ENCODE measurements at places on chromosomes 5 and 9. TPM values are rescaled to one million over a fixed set of nuclear protein-coding genes. Genes with fewer than 3 reads are reported as not detected.

FOXD4L6 gene
- not detected for total RNA-seq

PCDHA6 gene
- not detected for total RNA-seq

SPINK4 gene
- not detected for total RNA-seq

PRUNE2 gene
- total RNA-seq = 4.9 TPM

CMYA5 gene
- total RNA-seq = 0.36 TPM

IL5 gene
- total RNA-seq = not detected

ALDOB gene
- total RNA-seq = 0.08 TPM

SPATA31C1 gene
- not detected for total RNA-seq

ANXA2R gene
- total RNA-seq = 1.8 TPM

GNAQ gene
- 28.8 TPM for total RNA-seq

SHC3 gene
- total RNA-seq = 1.4 TPM

SCGB3A2 gene
- not detected for total RNA-seq

CBY3 gene
- not detected for total RNA-seq

GAPT gene
- 0.40 TPM for total RNA-seq

NMUR2 gene
- total RNA-seq = not detected

SH3PXD2B gene
- 16.5 TPM for total RNA-seq

ENTPD2 gene
- 2.9 TPM for total RNA-seq

RAD23B gene
- total RNA-seq = 112 TPM

MSX2 gene
- total RNA-seq = 1.3 TPM

UAP1L1 gene
- total RNA-seq = 4.9 TPM

RASGRF2 gene
- total RNA-seq = 1.1 TPM

NR2F1-AS1 gene
- total RNA-seq = 0.84 TPM

SLC6A19 gene
- total RNA-seq = not detected

BAG1 gene
- 95.3 TPM for total RNA-seq

ODF2 gene
- total RNA-seq = 14.5 TPM

KIF12 gene
- total RNA-seq = 0.56 TPM

HDHD3 gene
- total RNA-seq = 41.2 TPM

INSYN2B gene
- total RNA-seq = not detected

TMEM252 gene
- total RNA-seq = not detected

NRG2 gene
- total RNA-seq = 1.9 TPM

DIPK1B gene
- total RNA-seq = 0.76 TPM

CENPK gene
- total RNA-seq = 9.3 TPM

LPAR1 gene
- 7.5 TPM for total RNA-seq

ADAMTS12 gene
- 0.52 TPM for total RNA-seq

ANKDD1B gene
- 0.28 TPM for total RNA-seq

SLC6A7 gene
- not detected for total RNA-seq

TXNDC8 gene
- not detected for total RNA-seq

DOCK8 gene
- 11.4 TPM for total RNA-seq

TMEM8B gene
- 1.7 TPM for total RNA-seq

GPX3 gene
- 125 TPM for total RNA-seq

C6 gene
- not detected for total RNA-seq

ADAMTS19 gene
- total RNA-seq = not detected

KIAA1958 gene
- total RNA-seq = 3.9 TPM

IFNA14 gene
- not detected for total RNA-seq

GCNT4 gene
- 1.4 TPM for total RNA-seq

BARX1 gene
- 0.12 TPM for total RNA-seq
